ENCODE measurements at places on chromosomes 1 and 21. TPM values are rescaled to one million over a fixed set of nuclear protein-coding genes. Genes with fewer than 3 reads are reported as not detected.
A peak's percentile ranks its signal among the peaks of the same experiment; 100 is the strongest.

Gene SLFNL1
- polyA plus RNA-seq, result 0.03 TPM

DNA sequence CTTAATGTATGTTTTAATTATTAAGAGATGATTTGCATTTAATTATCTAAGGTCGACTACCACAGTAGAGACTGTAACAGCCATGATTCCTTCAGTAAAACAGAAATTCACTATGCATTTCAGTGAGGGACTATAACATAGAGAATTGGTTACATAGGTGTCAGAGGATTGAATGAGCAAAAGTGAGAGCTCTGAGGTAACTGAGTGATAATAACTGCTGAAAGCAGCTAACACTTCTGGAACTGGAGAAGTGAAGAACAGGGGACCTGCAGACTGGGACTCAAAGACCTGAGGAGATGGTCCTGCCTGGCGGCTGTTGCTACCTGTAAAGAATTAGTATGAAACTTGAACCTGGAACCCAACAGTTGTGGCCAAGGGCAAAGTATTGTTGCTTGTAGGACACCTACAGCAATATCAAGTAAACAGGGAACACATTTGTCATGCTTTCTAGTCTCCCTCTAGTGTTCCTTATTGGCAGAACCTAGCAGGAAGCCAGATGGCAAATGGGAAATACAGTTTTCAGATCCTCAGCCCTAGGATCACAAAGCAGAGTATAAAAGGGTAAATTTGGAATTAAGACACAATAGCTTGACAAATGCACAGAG is 110.6 kb downstream of the HS2ST1 start:
- peak; percentile 18 for DNase-seq

- DNase-seq, result no peak
These were observed 245.3 kb upstream of the RUNX1 start for GRCh38 chr21:35294231-35294898.

DNA sequence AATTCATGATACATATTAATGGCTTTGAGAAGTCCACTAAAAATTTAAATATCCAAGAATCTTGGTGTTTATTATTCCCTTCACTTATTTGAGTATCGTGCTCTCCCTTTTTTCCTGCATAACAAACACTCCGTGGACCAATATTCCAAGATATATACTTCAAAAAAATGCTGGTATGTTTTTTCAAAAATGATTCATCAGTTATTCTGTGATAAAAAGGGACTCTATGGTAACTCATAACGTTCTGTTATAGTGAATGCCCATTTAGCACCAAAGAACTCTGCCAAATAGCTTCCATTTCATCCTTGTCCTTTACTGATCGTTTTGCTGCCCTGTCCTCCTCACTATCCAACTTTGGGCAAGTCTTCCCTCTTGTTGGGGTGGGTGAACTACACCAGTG is 12.9 kb downstream of the GIPC2 start:
- no peak for DNase-seq

- no peak for DNase-seq
These were observed 63.9 kb downstream of the KCNK2 start for GRCh38 chr1:215146240-215146975.

Gene NUAK2
- polyA plus RNA-seq, result 37.8 TPM

- DNase-seq, result no peak
These were observed 102.7 kb downstream of the TENT5C start for GRCh38 chr1:117708323-117709248.

DNA sequence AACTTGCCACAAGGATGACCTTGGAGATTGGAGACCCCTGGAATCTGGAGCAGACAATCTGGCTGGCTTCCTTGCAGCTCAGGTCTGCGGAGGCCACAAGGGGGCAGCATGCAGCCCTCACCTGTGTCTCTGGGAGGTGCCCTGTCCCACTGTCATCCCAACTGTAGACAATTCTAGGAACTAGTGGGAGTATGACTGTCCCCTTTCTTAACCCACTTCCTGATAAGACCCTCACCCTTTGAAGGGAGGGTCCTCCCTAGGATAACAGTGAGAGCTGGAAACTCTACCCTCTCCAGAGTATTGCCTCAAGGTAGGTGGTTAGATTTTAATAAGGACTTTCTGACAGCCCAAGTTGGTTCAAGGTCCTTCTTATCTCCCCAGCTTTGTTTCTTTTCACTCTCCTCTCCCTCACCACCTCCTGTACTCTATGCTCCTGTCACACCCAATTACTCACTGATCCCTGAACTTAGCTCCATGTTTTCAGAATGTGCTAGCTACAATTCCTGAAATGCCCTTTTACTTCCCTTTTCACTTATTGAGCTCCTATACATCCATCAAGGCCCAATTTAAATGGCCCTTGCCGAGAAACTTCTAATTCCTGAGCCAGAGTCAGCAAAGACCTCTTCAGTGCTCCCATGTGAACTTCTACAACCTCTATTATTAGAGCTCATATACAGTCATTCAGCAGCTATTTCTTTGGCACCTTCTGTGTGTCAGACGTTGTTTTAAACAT is 9.2 kb upstream of the KCNQ4 start:
- peak; percentile 18 for DNase-seq

GRCh38 chr1:155858800-155859233 is 550 bp upstream of the SYT11 start:
- peak; percentile 67 for DNase-seq

DNA sequence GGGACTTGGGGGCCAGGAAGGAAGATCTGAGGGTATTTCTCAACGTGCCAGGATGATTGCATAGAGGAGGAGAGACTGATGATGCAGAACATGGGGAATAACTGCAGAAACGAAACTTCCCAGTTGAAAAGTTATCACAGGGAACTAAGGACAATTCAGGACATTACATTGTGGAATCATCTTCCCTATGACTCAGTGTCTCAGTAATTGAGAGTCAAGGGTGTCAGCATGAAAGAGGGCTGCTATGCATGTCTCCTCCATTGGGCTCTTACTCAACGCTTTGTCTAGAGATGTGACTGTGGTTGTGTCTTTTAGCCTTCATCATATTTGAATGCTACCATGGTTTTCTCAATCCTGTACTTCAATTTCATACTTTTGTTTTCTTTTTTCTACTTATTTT is 48.9 kb upstream of the PTGFR start:
- no peak for DNase-seq

Gene MSH4
- 0.03 TPM for polyA plus RNA-seq

Gene CAMK2N1
- 35.8 TPM for polyA plus RNA-seq
